ENCODE measurements at places on chromosomes 12 and 14. TPM values are rescaled to one million over a fixed set of nuclear protein-coding genes. Genes with fewer than 3 reads are reported as not detected.

The SNRPF gene
- total RNA-seq = 71.5 TPM

The SLC38A4 gene
- total RNA-seq = not detected

The GPRC5D gene
- not detected for total RNA-seq

The FAM186B gene
- 0.28 TPM for total RNA-seq

- no peak for DNase-seq
- no peaks in the 10 kb centered on the region for H3K36me3 ChIP-seq
- H3K27me3 ChIP-seq = peaks cover 6% of the 10 kb centered on the region
- peaks cover 4% of the 10 kb centered on the region for H3K4me1 ChIP-seq
- H3K4me3 ChIP-seq = no peak overlapping the region
Observed at GRCh38 chr12:7068994-7069346, 8.5 kb downstream of the C1S start.

DNA sequence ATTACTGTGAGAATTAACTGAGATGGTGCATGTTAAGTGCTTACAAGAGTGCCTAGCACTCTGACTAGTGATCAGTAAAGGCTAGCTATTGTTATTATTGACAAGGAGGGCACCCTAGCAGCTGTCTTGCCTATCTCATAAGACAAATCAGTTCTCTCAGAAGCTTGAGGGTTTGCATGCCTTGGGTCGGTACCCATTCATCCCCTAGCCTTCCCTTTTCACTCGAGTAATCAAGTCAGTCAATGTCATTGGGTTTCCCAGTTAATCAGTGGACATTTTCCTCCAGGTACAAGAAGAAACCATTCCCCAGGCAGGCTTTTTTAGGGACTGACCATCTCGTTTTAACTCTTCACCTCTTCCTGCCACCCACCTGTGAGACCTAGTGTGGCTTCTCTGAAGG is 10.4 kb upstream of the TFCP2 start:
- H3K4me1 ChIP-seq = no peaks in the 10 kb centered on the region
- H3K36me3 ChIP-seq = no peaks in the 10 kb centered on the region
- no peak for DNase-seq
- H3K27me3 ChIP-seq = no peaks in the 10 kb centered on the region
- no peak overlapping the region for H3K4me3 ChIP-seq
- H3K27ac ChIP-seq = no peak overlapping the region

GRCh38 chr14:104086661-104087461 is 1.4 kb downstream of the ASPG start:
- peak overlapping the region; percentile 62 for H3K27ac ChIP-seq
- DNase-seq = no peak
- no peaks in the 10 kb centered on the region for H3K4me1 ChIP-seq
- no peaks in the 10 kb centered on the region for H3K36me3 ChIP-seq

GRCh38 chr14:68665792-68666204 is 127.1 kb downstream of the ZFP36L1 start:
- no peak for DNase-seq
- peaks cover 65% of the 10 kb centered on the region for H3K4me1 ChIP-seq
- no peak overlapping the region for H3K4me3 ChIP-seq
- H3K27me3 ChIP-seq = no peaks in the 10 kb centered on the region

DNA sequence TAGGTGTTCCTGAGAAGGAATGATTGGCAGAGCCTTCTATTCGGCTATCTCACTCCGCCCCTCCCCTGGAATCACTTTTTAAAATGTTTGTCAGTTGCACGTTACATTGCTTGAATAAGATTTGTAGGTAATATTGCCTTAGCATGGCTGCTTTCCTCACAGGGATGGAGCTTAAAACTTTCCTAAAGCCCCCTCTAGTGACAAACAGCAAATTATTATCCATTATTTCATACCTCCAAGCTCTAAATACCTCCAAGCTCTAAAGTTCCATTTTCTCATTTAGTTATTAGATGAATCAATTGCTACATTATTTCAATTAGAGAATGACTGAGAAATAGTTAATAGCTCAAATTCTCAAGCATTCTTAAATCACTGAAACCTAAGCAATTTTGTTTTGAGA is 5.1 kb upstream of the SPATA7 start:
- H3K27ac ChIP-seq = no peak overlapping the region
- H3K4me3 ChIP-seq = peak overlapping the region; percentile 17
- no peak for DNase-seq
- H3K4me1 ChIP-seq = peaks cover 25% of the 10 kb centered on the region
- H3K27me3 ChIP-seq = peaks cover 19% of the 10 kb centered on the region

DNA sequence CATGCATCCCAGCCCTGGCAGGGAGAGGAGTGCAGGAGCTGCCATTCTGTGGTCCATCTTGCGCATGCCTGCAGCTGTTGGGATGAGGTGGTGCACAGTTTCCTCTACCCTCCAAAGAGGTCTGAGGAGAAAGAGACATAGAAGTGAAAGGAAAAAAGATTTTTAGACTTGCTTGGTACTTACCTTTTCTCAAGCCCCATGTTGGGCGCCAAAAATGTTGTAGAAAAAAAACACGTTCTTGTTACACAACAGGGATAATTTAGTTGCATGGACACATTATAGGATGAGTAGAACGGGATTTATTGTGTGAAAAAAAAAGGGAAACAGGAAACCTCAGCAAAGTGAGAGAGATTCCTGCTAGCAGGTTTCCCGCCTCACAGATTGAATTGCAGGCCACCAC is 244.4 kb upstream of the GARIN2 start:
- no peak overlapping the region for H3K4me3 ChIP-seq
- no peaks in the 10 kb centered on the region for H3K4me1 ChIP-seq
- peaks cover 57% of the 10 kb centered on the region for H3K36me3 ChIP-seq
- no peaks in the 10 kb centered on the region for H3K27me3 ChIP-seq
- no peak overlapping the region for H3K27ac ChIP-seq

All from neural crest cell (in vitro differentiated cells).